ENCODE measurements at places on chromosomes 2 and 18. TPM values are rescaled to one million over a fixed set of nuclear protein-coding genes. Genes with fewer than 3 reads are reported as not detected.
A peak's percentile ranks its signal among the peaks of the same experiment; 100 is the strongest.

The RGPD4 gene
- not detected for total RNA-seq

The AQP12A gene
- total RNA-seq, result not detected

The WDR12 gene
- 39.6 TPM for total RNA-seq

The CCDC138 gene
- 4.2 TPM for total RNA-seq

The SCN7A gene
- total RNA-seq, result 0.48 TPM

The RIOK3 gene
- total RNA-seq, result 119 TPM

The NFATC1 gene
- total RNA-seq, result 1.8 TPM

The ITGB6 gene
- total RNA-seq, result 24.2 TPM

The FSHR gene
- total RNA-seq, result not detected

The TOGARAM2 gene
- 0.16 TPM for total RNA-seq

The TNS1 gene
- total RNA-seq, result 27.7 TPM

The HSPE1 gene
- total RNA-seq, result 63.5 TPM

The SRD5A2 gene
- total RNA-seq, result not detected

The M1AP gene
- 1.6 TPM for total RNA-seq

The LYG1 gene
- 0.20 TPM for total RNA-seq

The VRK2 gene
- 32.6 TPM for total RNA-seq

The SLC23A3 gene
- 0.64 TPM for total RNA-seq

The UPP2 gene
- not detected for total RNA-seq

The NT5C1B gene
- not detected for total RNA-seq

GRCh38 chr18:52082246-52082645, 257.8 kb upstream of the DCC start:
- no peak for ATAC-seq

DNA sequence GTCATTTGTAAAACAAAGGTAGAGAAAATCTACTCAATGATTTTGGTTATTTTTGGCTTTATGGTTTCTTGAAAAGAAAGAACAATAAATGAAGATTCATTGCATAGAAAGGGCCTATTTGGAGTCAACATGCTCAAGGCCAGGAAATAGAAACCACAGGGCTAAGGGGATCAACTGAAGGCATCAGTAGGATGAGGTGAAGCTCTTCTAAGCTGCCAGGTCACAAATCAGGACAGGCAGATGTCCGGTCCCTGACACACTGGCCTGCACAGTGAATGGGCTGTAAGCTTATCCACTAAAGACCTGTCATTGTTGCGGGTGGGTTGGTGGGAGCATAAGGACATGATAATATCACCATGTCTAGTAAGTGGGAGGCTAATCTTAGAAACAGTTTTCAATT, 31.6 kb upstream of the RNF138 start:
- no peak for ATAC-seq

- ATAC-seq, result no peak
Measured at GRCh38 chr18:3205239-3205638, 14.5 kb downstream of the MYOM1 start.

GRCh38 chr18:22063102-22063501, 106.3 kb upstream of the GATA6 start:
- no peak for ATAC-seq

- ATAC-seq, result no peak
Measured at GRCh38 chr18:75875559-75875958, 448.1 kb upstream of the SMIM21 start.

DNA sequence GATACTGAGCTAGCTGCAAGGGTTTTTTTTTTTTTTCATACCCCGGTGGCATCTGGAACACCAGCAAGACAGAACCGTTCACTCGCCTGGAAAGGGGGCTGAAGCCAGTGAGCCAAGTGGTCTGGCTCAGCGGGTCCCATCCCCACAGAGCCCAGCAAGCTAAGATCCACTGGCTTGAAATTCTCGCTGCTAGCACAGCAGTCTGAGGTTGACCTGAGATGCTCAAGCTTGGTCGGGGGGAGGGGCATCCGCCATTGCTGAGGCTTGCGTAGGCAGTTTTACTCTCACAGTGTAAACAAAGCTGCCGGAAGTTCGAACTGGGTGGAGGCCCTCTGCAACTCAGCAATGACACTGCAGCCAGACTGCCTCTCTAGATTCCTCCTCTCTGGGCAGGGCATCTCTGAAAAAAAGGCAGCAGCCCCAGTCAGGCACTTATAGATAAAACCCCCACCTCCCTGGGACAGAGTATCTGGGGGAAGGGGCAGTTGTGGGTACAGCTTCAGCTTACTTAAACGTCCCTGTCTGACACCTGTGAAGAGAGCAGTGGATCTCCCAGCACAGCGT, 5.1 kb upstream of the MIB1 start:
- ATAC-seq, result peak; percentile 55

GRCh38 chr2:200615247-200615646, 29.4 kb downstream of the AOX1 start:
- ATAC-seq, result no peak

GRCh38 chr2:241542278-241542605, 16.3 kb upstream of the BOK start:
- ATAC-seq, result no peak

GRCh38 chr2:240895656-240896388, at the start of gene MAB21L4:
TSS of gene MAB21L4 (minus strand) at chr2:240896156. CDS start at chr2:240895997, 159 bp downstream.
- ATAC-seq, result peak; percentile 34

DNA sequence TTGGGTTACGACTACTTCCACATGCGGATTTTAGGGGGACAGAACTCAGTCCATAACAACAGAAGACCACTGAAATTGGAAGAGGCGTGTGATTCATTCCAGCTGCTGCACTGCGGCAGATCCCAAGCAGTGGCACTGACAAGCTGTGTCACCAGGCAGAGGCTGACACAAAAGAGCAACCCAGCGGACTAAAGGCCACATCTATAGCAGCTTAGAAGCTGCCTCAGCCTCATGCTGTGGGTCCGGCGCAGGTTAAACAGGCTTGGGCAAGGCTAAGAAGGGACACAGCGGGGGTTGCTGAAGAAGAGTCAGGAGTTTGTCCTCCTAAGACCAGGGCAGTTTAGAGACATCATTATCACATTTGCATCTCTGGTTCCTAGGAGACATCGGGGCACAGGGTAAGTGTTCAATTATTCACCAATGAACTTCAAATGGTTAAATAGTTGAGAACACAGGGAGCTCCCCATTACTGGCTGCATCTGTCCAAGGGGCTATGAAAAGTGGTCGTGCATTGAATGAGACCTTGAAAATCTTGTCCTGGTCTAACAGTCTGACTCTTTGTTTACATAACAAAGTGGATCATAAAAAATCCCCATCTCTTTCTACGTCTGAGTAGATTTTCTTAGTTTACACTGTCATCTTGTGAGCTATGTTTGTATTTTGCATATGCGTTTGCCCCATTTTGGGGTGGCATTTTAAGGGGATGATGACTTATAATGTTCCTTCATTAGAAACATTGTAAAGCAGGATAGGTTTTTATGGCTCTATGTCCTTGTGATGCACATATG, 162.3 kb upstream of the TRIB2 start:
- no peak for ATAC-seq

GRCh38 chr2:54435325-54436226, 20.6 kb upstream of the SPTBN1 start:
- no peak for ATAC-seq

DNA sequence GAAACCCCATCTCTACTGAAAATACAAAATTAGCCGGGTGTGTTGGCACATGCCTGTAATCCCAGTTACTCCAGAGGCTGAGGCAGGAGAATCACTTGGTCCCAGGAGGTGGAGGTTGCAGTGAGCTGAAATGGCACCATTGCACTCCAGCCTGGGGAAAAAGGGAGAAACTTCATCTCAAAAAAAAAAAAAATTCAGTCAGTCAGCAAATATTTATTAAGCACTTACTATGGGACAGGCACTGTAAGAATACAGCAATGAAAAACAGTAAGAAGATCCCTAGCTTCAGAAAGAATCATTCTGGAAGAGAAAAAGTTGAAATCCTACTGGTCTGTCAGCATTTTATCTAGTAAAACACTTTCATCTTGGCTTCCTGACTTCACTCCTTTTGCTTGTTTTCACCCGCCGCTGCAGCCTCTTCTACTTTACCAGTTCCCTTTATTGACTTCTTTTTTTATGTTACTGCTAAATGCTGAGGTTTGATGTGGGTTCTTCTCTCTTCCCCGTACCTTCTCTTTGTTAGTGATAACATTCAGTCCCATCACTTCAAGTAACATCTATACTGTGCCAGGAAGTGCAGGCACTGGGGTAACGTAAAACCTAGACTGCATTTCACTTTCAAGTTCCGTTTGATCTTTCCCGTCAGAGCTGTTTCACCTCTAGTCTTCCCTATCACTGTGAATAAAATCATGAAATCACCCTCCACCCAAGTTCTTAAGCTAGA, 10.8 kb upstream of the TAF4B start:
- peak; percentile 49 for ATAC-seq

DNA sequence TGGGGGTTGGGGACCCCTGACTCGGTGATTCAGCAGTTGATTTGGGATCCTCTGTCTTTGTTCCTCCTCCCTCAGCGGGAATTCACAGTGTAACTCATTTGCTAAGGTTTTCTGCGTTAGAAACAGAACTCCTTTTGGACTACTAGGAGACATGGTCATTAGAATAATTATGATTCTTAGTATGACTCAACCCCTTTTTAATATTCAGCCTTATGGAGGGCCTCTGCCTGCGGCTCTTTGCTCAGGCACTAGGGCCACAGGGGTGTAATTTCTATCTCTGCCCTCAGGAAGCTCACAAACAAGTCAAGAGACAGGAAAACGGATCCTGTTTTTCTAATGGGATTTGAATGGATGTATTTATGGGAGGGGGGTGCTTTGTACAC, 117.4 kb downstream of the SPTBN1 start:
- no peak for ATAC-seq

GRCh38 chr2:70328921-70329561, 27.2 kb upstream of the FAM136A start:
- ATAC-seq, result peak; percentile 97

- no peak for ATAC-seq
Measured at GRCh38 chr18:77622009-77622692, 372.5 kb downstream of the GALR1 start.

GRCh38 chr18:49884465-49884864, 71.1 kb upstream of the ACAA2 start:
- no peak for ATAC-seq

GRCh38 chr2:61288070-61288841, 126.3 kb downstream of the C2orf74 start:
- ATAC-seq, result no peak

- no peak for ATAC-seq
Measured at GRCh38 chr2:16325016-16325975, 340.3 kb downstream of the CYRIA start.

GRCh38 chr2:26975102-26975501, 4.7 kb downstream of the MAPRE3 start:
- no peak for ATAC-seq

Measured in esophagus mucosa (tissue), 1 donor.